Activated naive CD4-positive, alpha-beta T cell treated with anti-CD3 and anti-CD28 coated beads for 36 hours (primary cell): ENCODE measurements at places on chromosomes 16 and 17.

- DNase-seq, result no peak
Observed at GRCh38 chr17:8709006-8709405, 35.6 kb downstream of the CCDC42 start.

DNA sequence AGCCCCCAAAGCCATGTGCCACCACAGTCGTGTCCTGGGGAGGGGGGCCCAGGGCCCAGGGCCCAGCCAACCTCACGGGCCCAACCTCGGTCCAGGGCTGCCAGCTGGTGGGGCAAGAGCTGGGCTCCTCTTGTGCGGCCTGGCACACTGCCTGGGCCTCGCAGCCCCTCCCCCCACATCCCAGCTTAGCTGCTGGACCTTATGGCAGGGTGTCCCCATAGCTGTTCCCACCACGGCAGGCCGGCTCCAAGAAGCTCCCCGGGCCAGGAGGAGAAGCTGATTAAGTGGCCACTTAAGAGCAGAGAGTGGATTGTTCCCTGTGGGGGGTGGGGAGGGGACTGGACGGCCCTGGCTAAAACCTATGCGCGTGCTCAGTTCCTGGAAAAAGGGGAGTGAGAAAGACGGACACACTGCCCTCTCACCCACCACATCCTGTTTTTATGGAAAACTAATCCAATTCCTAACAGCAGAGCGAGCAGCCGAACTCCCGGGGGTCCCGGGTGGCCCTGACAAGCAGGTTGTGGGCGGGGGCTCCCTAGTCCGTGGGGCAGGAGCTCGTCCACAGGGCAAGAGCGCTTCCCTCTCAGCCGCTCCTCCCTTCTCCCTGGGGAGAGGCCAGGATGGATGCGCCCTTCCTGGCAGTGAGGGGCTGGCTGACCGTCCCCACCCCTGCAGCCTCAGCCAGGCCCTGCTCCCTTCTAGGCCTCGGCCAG, 16.8 kb downstream of the PIEZO1 start:
- no peak for DNase-seq

- DNase-seq, result no peak
Observed at GRCh38 chr16:83561876-83562275, 245.9 kb upstream of the HSBP1 start.

DNA sequence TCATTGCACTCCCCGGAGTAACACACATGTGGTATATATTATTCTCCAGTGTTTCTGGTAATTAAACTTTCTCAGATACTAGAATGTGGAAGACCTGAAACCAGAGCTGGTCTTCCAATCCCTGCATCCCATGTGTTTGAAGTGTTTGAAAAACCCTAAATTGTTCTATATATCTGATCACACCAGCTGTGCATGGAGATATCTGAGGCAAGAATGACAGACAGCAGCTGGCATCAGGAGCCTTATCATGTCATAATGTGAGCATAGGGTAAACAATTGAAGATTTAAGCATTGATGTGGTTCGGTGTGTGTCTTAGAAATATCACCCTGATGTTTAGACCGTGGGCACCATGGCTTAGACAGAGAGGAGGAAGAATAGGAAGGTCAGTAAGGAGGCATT, 251.0 kb downstream of the CDH11 start:
- DNase-seq, result no peak

DNA sequence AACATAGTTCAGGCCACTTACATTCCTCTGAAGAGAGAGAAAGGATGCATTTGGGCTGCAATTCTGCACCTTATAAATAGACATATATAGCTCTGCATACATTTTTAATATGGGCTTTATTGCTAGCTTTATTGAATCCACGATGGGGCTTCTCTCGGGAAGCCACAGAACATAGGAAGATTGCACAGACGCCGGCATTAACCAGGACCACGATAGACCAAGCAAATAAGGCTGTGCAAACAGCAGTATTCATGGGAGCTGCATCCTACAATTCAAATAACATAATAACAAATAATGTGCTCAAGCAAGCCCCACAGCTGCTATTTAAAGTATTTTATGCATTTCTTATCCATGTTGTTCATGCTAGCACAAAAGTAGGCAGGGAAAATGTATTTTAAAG, 432.3 kb downstream of the TMEM114 start:
- DNase-seq, result no peak

GRCh38 chr16:57727610-57728009, 8.0 kb upstream of the KATNB1 start:
- no peak for DNase-seq

DNA sequence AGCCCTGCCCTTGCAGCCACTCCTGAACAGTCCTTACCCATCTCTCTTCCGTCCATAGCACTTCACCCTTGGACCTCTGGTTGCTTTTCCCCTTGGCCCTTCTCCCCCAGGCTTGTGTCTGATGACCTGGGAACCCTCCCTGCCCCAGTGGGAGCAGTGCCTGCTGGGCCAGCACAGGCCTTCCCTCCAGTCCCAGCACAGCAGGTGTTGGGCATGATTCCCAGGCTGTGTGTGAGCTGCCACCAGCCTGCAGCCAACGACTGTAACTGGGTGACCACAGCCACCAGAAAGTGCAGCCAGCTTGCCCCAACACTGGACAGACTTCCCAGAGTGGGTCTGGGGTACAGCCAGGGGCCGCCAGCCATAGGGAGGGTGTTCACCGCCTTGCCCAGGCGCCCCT, 30.0 kb downstream of the CRAMP1 start:
- DNase-seq, result no peak

DNA sequence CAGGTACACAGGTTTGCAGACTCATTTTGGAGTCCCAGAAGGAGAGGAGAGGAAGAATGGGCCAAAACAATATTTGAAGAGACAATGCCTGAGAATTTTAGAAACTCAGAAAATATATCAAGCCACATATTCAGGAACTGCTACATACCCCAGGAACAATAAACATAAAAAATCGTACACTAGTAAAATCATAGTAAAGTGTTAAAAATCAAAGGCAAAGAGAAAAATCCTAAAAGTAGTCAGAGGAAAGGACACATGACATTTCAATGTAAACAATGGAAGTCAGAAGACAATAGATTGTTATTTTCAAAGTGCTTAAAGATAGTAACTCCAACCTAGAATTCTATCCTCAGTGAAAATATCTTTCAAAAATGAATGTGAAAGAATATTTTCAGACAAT, 28.5 kb upstream of the NACA2 start:
- no peak for DNase-seq

- peak; percentile 13 for DNase-seq
Observed at GRCh38 chr17:42618442-42619150, 9.1 kb downstream of the TUBG1 start.

GRCh38 chr17:56779898-56780777, 53.6 kb downstream of the C17orf67 start:
- peak; percentile 89 for DNase-seq

DNA sequence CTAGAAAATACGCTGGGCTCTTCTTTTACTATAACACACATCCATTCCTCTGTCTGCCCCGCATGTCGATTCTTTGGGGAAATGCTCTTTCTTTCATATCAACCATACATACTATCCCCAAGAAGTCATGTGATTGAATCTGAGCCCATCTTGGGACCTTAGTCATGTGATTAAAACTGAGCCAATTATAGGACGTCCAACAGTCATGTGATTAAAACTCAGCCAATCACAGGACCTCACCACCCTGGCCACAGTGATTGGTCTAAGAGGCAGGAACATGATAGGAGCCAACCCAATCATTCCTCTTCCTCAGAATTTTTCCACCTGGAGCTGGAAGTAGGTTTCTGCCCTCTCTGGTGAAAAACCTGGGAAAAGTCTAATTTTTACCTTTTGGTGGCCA, 78.8 kb downstream of the TMEM114 start:
- no peak for DNase-seq

DNA sequence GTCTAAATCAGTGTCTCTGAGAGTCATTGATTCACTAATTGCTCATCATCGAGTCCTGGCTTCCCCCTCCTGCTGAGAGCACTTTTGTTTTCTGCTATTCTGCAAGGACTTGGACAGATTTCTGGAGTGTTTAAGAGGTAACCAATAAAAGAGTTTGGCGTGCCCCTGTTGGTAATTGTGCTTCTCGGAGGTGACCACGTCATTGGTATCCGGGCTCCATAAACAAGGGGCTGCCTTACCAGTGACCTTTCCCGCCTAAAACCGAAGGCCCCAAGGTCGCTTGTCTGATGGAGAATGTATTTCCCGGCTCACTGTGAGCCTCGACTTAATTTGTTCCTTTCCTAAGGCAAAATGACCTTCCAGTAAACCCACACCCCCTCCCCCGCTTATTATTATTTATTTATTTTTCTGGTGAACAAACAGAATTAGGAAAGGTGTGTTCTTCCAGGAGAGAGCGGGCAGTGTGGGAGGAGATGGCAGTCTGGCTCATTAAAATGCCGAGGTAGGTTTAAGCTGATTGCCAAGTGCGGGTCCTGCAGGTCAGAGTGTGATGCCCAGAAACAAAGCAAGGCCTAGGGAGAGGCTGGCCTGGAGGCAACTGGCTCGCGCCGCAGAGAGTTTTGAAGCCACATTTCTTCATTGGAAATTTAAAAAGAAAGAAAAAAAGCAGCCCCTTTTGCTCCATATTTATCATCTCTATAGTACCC, 30.2 kb downstream of the MSI2 start:
- no peak for DNase-seq

DNA sequence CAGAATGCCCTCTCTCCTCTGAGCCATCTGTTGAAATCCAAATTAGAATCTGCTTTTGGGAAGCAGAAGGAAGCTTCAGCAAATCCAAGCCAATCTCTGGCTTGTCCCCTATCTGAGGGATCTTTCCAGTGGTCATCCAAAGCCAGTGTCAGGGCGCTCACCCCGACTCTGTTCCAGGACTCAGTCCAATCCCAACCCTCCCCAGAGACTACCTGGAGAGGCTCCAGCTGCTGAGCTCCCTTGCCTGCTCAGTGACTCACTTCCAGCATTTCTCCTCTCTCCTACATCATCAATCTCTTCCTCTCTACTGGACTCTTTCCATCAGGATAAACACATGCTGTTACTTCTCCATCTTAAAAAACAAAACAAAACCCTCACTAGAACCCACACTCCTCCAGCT, 2.4 kb downstream of the MATCAP1 start:
- DNase-seq, result no peak

- DNase-seq, result no peak
Observed at GRCh38 chr16:68283801-68284598, 19.7 kb downstream of the SLC7A6 start.

DNA sequence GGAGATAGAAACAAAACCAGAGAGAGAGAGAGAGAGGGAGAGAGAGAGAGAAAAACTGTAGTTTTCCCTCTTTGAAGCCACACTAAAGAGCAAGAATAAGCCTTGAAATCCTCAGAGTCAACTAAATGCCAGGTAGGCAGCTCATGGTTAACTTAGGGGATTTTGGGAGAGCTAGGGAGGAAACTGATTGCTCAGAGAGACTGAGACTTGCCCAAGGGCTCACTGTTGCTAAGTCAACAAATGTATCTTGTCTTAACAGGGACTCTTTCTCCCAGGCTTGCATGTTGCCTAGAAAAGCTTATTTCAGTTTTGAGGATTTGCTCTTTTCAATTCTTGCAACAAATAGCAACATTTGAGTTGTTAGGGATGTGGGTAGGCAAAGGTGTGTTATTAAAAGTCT, 4.5 kb upstream of the SLC5A11 start:
- no peak for DNase-seq

DNA sequence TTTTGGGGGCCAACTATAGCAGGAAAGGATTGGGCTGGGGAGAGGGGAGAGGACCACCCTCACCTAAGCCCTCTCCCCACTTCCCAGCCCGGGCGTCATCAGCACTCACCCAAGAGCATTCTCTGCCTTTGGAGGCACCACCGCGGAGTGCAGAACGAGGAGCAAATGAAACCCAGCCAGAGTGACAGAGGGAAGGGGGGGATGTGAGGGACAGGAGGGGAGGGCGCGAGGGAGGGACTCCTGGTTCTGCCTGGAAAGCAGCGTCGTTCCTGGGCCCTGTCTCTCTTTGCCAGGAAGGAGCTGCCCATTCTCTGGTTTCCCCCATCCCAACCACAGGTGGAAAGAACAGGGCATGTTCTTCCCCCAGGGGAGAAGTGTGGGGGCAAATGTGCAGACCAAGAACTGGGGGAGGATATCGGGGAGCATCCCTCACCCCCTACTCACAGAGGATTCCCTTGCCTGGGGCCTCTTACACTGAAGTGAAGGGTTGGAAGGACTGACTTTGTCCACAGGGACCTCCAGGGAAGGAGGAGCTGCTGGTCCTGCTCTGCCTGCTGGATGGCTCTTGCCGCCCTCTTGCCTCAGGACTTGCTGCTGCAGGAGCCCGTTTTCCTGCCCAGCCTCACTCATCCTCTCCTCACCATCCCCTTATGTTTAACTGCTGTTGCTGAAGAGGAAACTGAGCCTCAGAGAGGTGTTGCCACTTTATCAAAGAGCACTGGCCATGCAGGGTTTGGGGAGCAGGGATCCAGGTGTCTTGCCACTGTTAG, 3.5 kb upstream of the C17orf113 start:
- no peak for DNase-seq

GRCh38 chr16:85822145-85822544, 22.6 kb downstream of the COX4I1 start:
- no peak for DNase-seq

GRCh38 chr16:52578829-52579498, 32.0 kb upstream of the TOX3 start:
- no peak for DNase-seq

DNA sequence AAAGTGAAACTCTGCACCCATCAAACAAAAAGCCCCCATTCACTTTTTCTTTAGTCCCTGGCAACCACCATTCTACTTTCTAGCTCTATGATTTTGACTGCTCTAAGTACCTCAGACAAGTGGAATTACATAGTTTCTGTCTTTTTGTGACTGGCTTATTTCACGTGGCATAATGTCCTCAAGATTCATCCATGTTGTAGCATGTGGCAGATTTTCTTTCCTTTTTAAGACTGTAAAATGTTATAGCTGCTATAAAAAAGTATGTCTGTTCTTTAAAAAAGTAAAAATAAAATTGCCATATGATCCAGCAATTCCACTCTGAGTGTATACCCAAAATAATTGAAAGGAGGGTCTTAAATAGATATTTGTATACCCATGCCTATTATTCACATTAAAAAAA, 429.7 kb downstream of the CDH8 start:
- no peak for DNase-seq

DNA sequence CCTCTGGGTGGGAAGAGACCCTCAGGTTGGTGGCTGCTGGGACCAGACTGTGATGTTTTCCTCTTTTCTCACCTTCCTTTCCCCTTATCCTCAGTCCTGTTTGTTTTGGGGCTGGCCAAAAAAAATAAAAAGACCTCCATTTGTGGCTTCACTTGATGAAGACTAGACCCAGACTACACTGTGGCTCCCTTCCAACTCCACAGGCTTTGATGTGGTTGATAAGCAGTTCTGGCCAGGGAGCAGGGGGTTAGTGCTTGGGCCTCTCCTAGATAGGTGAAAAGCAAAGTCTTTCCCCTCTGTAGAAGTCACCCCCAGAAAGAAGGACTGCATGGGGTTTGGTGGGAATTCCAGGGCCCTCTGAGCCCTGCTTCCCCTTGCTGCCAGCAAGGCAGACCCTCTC, 11.2 kb upstream of the ADAM11 start:
- no peak for DNase-seq

DNA sequence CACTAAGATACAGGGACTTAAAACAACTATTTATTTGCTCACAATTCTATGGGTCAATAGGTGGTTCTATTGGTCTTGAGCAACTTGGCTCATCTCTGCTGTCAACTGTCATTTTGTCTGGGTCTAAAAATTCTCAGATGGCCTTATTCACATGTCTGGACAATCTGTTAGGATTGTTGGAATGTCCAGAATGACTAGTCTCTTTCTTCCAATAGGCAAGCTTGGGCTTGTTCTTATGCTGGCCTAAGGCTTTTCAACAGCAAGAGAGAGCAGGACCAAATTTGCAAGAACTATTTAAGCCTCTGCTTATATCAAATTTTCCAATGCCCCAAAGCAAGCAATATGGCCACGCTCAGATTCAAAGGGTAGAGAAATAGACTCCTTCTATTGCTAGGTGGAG, 240.9 kb downstream of the KIF2B start:
- DNase-seq, result no peak

GRCh38 chr17:74172700-74173099, 30.8 kb upstream of the RPL38 start:
- no peak for DNase-seq
